Activated naive CD4-positive, alpha-beta T cell treated with anti-CD3 and anti-CD28 coated beads, Interleukin-2, amount 10 ng/mL, durations not matched to agents 7 days and 5 days (primary cell): ENCODE measurements at places on chromosomes 11 and 22.

DNA sequence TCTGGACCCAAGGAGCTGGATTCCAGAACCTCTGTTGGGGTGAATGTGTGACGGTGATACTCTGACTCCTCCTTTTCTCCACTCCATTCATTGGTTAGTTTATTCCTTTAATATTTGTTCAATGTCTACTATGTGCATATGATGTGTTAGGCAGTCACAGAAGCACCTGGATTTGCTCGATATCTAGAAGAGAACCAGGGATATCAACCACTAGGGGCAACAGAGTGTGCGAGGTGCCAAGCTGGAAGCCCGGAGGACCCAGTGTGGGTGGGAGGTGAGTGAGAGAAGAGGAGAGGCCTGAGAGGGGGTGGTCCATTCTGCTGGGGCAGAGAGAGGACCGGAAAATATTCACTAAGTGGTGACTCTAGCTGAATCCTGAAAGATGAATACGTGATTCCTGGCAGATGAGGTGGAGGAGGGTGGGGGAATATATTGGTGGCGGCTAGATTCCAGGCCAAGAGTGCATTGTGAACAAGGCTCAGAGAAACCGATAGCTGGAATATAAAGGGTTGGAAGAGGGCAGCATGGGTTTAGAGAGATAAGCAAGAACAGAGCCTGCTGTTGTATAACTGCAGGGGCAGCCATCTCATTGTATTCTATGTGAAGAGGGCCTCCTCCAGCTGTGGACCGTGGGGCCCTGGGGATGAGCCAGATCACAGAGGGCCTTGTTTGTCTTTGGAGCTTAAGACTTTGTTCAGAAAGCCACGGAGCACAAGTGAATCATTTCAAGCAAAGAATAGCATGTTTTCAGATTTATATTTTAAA, 6.9 kb upstream of the TIMP3 start:
- DNase-seq = no peak

DNA sequence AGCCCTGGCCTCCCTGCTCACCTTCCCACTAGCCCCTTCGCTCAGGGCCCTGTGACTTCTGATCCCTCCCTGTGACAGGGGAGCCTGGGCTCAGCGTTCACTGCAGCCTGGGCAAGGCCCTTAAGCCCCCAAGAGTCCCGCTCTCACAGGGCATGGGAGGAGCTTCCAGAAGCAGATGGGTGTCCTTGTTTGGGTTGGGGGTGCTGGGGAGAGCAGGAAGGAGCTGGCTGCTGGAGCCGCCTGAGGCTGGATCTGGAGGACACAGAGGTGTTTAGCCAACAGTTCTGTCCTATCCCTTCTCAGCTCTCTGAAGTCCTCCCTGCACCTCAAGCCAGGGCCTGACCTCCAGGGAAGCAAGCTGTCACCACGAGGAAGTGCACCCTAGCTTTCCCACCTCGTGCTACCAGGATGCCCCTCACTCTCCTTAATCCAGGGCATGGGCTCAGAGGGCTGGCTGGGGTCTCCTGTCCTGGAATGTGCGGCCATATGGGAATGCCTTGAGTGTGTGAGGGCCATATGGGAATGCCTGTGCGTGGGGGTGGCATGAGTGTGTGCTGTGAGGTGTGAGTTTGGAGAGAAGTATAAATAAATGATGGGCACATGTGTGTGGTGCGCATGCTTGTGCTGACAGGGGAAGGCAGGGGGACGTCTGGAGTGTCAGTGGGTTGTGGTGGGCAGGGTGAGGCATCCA, 25.0 kb upstream of the TUB start:
- DNase-seq = no peak

DNA sequence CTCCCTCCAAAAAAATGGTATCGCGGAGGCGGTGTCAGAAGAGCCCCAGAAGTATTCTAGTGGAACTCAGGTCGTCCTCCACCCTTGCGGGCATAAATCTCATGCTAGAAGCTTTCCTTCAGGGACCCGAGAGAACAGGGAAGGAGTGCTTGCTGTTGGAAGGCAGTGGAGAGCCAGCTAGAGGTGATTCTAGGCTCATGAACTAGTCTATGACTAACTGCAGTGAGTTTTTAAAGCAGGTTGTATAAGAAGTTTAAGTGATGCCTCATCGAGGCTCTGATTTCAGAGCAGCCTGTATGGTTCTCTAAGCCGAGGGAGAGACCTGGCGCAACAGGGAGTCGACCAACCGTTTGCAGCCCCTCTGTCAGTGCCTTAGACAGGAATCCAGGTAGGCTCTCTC, 85.7 kb downstream of the TBC1D22A start:
- DNase-seq = no peak

DNA sequence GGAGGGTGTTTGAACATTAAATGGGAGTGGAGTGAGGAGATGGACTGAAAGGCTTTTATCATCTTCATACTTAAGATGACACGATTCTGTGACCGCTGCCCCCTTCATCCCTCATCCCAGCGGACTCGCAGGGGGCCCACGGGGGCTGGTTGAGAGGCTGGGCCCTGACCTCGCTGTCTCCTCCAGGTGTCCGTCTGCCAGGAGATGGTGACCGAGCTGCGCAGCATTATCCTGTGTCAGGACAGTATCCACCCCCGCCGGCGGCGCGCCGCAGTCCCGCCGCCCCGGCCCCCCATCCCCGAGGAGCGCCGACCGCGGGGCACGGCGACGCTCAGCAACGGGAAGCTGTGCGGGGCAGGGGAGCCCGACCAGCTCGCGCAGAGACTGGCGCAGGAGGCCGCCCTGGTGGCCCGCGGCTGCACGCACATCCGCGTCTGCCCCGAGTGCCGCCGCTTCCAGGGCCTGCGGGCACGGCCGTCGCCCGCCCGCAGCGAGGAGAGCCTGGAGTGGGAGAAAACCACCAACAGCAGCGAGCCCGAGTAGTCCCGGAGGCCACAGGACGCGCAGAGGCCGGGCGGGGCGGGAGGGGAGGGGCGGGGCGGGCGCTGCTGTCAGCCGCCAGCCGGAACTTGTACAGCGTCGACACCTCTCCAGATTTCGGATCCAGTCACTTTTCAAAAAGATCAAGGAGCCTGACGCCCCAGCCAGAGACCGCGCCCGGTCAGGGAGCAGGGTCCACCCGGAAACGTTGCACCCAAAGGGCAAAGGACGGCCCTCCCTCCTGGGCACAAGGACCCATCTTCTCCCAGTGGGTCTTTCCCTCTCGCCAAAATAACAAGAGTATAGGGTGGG, 38.0 kb upstream of the TBCEL start:
- DNase-seq = peak; percentile 66

GRCh38 chr22:30178181-30179126, 68.1 kb downstream of the LIF start:
- DNase-seq = peak; percentile 67
